ENCODE measurements at places on chromosomes 12 and 14.

DNA sequence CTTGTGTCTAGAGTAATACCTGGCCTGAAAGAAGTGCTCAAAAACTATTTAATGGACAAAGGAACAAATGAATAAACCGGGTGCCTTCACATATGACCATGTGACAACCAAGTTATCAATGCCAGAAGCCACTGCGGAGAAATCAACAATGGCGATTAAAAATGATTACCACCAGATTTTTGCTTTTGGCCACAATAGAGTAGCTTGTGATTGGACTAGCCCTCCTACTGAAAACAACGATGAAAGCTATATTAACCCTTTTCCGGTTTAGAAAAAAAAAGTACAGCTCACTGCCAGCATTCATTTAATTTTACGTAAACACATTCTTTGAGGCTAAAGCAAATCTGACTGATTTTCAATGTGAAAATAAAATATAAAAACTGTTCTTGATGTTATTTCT, 41.6 kb upstream of the TTC7B start:
- DNase-seq, result no peak

DNA sequence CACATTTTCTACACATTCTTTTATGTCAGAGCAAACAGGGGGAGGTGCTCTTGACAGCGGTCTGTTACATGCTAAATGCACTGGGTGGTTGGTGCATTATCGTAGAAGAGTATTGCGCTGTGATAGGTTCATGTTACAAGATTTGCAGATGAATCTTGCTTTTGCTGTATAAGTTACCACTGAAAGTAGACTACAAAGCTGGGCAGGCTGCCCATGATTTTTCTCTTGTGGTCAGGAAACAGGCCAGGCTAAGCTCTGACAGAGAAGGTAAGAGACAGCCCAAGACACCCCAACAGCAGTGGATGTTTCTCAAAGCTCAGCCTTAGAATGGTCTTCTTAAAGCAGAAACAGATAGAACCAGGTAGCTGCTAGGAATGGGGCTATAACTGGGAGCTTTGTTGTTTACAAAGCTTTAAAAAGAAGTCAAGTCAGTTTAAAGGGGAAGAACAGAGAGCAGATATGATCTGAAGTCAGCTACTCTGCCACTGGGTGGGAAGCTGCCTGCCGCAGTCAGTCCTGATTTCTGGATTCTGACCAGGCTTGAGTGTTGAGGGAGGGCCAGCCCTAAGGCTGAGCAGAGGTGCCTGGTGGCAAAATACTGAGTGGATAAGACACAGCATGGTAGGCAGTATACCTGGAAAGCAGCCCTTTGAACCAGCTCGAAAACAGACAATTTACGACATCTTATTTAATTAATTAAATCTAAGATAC, 9.4 kb downstream of the KCNA1 start:
- peak; percentile 66 for DNase-seq

DNA sequence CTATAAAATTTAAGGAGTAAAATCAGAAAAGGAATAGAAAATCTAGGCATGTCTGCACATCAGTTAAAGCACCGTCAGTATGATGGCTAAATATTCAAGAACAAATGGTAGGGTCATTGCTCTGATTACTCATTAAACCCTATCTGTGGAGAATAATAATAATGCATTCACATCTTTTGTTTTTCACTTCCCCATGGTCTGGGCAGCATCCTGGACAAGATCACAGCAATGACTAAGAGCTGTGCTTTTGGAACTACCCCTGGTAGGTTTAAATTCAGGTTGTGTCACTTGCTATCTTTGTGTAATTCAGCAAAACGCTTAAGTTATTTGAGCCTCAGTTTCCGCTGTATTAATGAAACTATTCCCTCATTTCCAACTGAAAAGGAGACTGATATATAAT, 33.1 kb downstream of the C12orf42 start:
- no peak for DNase-seq

DNA sequence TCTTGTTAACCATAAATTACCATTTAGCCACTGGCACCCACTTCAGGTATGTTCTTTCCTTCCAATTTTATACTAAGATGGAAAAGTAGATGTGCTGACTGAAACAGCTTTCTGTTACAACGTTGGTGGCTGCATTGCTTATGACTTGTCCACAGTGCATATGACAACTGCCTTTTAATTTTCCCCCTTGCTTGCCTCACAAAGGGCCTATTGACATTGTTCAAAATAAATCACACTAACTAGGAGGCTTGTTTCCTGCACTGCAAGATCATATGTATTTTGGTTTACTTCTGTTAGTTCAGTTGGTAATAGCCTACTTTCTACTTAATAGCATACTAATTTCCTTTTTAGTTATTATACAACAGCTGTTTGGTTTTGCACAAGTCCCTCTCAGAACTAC, 55.4 kb downstream of the SCAF11 start:
- no peak for DNase-seq

GRCh38 chr12:100913872-100914592, 119.5 kb downstream of the ANO4 start:
- DNase-seq, result no peak

GRCh38 chr14:63155511-63156185, 48.6 kb upstream of the RHOJ start:
- peak; percentile 68 for DNase-seq

DNA sequence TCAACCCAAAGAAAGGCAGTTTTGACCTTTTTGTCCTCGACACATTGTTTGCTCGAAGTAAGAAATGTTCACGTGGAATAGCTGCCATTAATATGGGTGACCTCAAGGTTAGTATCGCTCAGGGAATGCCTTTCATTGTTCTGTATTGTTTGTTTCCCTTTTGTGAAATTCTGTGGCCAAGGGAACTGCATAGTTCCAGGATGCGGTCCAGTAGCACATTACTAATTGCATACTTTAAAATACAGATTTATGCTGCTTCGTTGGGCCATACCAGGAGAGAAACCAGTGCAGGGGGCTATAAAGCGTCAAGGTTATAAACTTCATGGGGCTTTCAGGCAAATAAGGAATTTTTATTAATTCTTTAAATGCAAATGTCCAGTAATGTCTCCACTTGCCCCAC, 73.3 kb upstream of the USP44 start:
- DNase-seq, result peak; percentile 63
